MCF 10A (cell line): ENCODE measurements at places on chromosomes 16 and 17. TPM values are rescaled to one million over a fixed set of nuclear protein-coding genes. Genes with fewer than 3 reads are reported as not detected.

- peaks cover 3% of the 10 kb centered on the region for H3K27me3 ChIP-seq
- no peak for DNase-seq
- H3K4me3 ChIP-seq = no peak overlapping the region
- no peaks in the 10 kb centered on the region for H3K36me3 ChIP-seq
- no peak overlapping the region for H3K27ac ChIP-seq
Observed at GRCh38 chr17:11922638-11923037, 74.6 kb downstream of the ZNF18 start.

- H3K27me3 ChIP-seq = no peaks in the 10 kb centered on the region
- no peak overlapping the region for H3K4me3 ChIP-seq
- peaks cover 49% of the 10 kb centered on the region for H3K36me3 ChIP-seq
- no peaks in the 10 kb centered on the region for H3K4me1 ChIP-seq
- H3K27ac ChIP-seq = no peak overlapping the region
Observed at GRCh38 chr17:18932360-18933055, 19.5 kb upstream of the SLC5A10 start.

GRCh38 chr16:1575578-1575977, 36.3 kb downstream of the IFT140 start:
- no peaks in the 10 kb centered on the region for H3K27me3 ChIP-seq
- no peak for DNase-seq
- H3K27ac ChIP-seq = peak overlapping the region; percentile 73
- H3K4me1 ChIP-seq = no peaks in the 10 kb centered on the region
- peaks cover 36% of the 10 kb centered on the region for H3K36me3 ChIP-seq

- peak overlapping the region; percentile 52 for H3K4me3 ChIP-seq
- peaks cover 33% of the 10 kb centered on the region for H3K36me3 ChIP-seq
- peak overlapping the region; percentile 78 for H3K27ac ChIP-seq
- no peaks in the 10 kb centered on the region for H3K27me3 ChIP-seq
- DNase-seq = peak; percentile 77
Observed at GRCh38 chr17:81097134-81097942, 62.4 kb downstream of the BAIAP2 start.

- no peaks in the 10 kb centered on the region for H3K27me3 ChIP-seq
- H3K27ac ChIP-seq = no peak overlapping the region
- H3K4me3 ChIP-seq = no peak overlapping the region
- H3K36me3 ChIP-seq = peaks cover 28% of the 10 kb centered on the region
Observed at GRCh38 chr16:10982465-10983150, 38.2 kb downstream of the CLEC16A start.

The FAHD1 gene
- total RNA-seq = 18.4 and 21.4 TPM in 2 replicates

The PABPN1L gene
- total RNA-seq = not detected in 2 replicates

The MEOX1 gene
- total RNA-seq = not detected in 2 replicates
